Left ventricle myocardium inferior (tissue), 1 donor: ENCODE measurements at places on chromosomes 4 and X.

DNA sequence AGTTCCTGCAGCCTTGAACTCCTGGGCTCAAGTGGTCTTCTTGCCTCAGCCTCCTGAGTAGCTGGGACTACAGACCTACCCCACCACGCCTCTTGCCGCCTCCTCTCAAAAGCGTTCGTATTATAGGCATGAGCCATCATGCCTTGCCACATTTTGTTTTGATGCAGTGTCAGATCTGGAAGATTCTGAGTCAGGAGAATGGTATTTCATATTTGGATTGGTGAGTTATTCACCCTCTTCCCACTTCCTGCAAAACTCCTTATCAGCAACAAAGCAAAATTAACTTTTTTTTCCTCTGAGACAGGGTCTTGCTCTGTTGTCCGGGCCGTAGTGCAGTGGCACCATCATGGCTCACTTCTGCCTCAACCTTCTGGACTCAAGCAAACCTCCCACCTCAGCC is 29.6 kb downstream of the REST start:
- H3K4me3 ChIP-seq, result no peak overlapping the region
- no peak overlapping the region for H3K27ac ChIP-seq
- H3K36me3 ChIP-seq, result peaks cover 31% of the 10 kb centered on the region
- H3K27me3 ChIP-seq, result no peaks in the 10 kb centered on the region
- peaks cover 3% of the 10 kb centered on the region for H3K4me1 ChIP-seq

DNA sequence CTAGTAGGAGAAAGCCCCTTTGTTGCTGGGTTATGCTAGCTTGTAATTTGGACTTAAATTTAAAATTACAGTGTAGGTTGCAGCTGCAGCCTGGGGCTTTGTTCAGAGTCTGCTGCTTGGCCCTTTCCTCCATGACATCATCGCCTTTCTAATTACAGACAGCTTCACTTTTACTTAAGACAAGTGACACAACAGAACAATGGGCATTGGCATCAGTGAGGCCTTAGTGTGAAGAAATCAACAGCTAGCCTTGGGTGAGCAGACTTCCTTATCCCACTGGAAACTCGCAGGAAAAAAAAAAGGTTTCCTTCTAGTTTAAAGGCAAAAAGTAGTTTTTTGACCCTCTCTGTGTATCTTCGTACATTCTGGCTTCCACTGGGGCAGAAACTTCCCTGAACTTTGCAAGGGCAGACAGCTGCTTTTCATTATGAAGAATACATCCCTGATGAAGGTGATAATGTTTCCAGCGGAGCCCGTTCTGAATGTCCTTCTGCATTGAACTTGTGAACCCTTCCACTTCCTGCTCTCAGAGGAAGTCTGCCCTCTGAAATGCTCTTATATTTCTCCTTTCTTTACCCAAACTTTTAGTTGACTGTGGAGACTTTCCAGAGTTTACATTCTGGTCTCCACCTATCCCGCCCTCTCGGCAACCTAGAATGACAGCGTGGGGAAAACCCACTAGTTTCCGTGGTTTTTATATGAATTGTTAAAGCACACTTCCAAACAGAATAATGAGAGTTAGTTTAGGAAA is 123.2 kb upstream of the FAM9C start:
- no peaks in the 10 kb centered on the region for H3K27me3 ChIP-seq
- no peak overlapping the region for H3K4me3 ChIP-seq
- no peak for DNase-seq

DNA sequence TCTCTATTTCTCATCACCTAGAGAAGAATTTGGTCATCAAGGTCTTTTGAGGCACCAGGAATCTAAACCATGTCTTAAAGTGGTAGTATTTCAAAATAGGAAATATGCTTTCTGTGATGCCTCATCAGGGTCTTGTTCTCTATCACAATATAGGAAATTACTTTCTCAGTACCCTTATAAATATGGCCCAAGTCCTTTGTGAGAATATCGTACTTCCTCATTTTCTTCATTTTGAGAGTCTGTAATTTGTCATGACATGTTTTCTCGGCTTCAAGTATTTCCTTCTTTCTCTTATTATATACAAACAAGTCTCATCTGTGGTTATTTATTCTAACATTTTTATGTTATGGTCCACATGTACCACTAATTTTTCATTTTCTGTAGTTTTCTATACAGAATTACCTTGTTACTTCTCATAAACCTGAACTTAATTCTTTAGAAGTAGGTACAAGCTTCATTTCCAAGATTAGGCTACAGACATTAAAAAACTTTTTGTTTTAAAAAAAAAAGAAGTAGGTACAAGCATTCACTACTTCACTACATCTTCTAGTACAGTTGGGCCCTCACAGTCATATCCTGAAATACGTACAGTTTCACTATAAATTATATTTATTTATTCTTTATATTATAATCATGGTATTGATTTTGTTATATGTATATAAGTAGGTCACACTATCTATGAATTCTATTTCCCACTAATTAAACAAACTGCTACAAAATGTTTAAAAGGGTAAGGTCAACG is 54.4 kb downstream of the KLHL13 start:
- no peak overlapping the region for H3K27ac ChIP-seq
- DNase-seq, result no peak
- H3K4me3 ChIP-seq, result no peak overlapping the region
- no peaks in the 10 kb centered on the region for H3K4me1 ChIP-seq
- H3K36me3 ChIP-seq, result no peaks in the 10 kb centered on the region
- H3K27me3 ChIP-seq, result no peaks in the 10 kb centered on the region

DNA sequence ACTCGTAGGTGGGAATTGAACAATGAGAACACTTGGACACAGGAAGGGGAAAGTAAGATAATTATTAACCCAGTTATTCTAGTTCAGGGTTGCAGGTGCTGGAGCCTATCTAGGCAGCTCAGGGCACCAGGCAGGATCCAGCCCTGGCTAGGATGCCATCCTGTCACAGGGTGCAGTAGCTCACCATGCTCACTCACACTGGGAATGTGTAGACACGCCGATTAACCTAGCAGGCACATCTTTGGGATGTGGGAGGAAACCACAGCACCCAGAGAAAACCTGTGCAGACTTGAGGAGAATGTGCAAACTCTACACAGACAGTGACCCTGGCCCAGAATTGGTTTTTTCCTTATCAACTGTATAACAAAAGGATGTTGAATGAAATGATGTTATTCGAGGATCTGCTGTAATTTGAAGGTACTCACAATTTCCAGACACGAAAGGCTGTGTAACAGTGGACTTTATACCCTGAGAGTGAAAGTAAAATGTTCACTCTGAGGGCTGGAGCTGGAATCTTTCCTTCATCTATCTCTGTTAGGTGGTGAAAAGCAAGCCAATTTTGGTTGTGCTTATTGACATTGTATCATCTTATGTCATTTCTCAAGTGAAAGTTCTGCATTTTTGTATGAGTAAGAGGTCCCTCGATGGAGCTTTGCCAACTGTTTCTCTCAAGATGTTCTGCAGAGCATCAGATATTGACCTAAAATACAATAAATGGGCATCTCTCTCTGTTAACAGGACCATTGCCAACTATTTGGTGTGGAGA is 78.8 kb downstream of the PHEX start:
- H3K4me1 ChIP-seq, result no peaks in the 10 kb centered on the region
- DNase-seq, result no peak
- H3K27me3 ChIP-seq, result no peaks in the 10 kb centered on the region
- H3K4me3 ChIP-seq, result no peak overlapping the region
- no peak overlapping the region for H3K27ac ChIP-seq

DNA sequence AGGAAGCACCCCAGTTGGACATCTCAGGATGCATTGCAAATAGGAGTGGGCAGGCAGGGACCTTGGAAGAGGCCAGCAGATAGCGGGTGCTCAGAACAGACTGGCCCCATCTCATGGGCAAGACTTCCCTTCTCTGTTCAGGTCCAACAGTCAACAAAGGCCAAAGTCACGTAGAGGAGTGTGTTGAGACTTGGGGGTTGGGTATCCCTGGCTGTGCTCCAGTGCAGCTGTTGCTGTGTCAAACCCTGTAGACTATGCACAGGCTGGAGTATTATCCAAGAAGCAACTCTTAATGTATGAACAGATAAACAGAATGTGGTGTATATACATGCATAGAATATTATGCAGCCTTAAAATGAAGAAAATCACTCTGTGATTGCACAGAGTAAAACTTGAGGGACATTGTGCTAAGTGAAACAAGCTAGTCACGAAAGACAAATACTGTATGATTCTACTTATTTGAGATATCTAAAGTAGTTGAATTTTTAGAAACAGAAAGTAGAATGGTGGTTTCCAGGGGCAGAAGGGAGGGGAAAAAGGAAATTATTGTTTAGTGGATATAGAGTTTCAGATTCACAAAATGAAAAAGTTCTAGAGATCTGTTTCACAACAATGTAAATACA is 192.1 kb upstream of the LCORL start:
- no peak for DNase-seq
- no peaks in the 10 kb centered on the region for H3K36me3 ChIP-seq
- H3K27ac ChIP-seq, result no peak overlapping the region
- no peaks in the 10 kb centered on the region for H3K4me1 ChIP-seq
- H3K27me3 ChIP-seq, result no peaks in the 10 kb centered on the region
- H3K4me3 ChIP-seq, result no peak overlapping the region

DNA sequence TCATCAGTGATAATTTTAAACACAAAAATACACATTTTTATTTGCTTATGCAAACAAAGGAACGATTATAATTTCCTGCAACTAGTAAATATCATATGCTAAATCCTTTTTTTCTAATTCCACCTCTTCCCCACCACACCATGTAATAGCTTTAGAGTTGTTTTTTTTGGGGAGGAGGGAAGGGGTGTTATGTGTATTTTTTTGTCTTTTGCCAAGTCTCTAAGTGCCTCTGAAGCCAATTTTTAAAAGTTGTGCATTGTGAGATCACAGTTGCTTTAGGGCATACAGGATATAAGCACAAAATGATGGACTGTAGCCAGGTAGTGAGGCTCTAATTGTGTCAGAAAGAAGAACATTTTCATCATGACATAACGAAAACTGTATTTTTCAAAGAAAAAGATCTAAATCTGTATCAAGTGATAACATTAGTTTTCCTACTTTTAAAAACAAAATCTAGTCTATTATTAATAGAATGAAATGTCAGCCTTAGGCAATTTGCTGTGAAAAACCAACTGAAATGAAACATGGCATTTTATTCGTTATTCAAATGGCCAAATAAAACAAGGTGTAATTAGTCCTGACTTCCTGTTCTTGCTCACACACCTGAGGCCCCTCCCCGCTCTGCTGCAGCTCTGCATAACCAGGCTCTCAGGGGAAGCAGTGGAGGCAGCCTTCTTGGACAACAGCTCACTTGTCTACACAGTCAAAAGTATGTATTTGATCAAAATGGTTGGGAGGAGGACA is 157.4 kb downstream of the PALLD start:
- no peaks in the 10 kb centered on the region for H3K27me3 ChIP-seq
- H3K27ac ChIP-seq, result no peak overlapping the region
- no peaks in the 10 kb centered on the region for H3K36me3 ChIP-seq
- no peak for DNase-seq
- H3K4me3 ChIP-seq, result no peak overlapping the region

GRCh38 chrX:40646489-40647306 is 663 bp downstream of the CXorf38 start:
- H3K27ac ChIP-seq, result peak overlapping the region; percentile 87
- no peaks in the 10 kb centered on the region for H3K36me3 ChIP-seq

GRCh38 chrX:51459125-51459524 is 37.3 kb downstream of the NUDT11 start:
- no peak overlapping the region for H3K27ac ChIP-seq
- no peak for DNase-seq
- H3K36me3 ChIP-seq, result no peaks in the 10 kb centered on the region
- H3K27me3 ChIP-seq, result no peaks in the 10 kb centered on the region
- no peak overlapping the region for H3K4me3 ChIP-seq
- no peaks in the 10 kb centered on the region for H3K4me1 ChIP-seq

DNA sequence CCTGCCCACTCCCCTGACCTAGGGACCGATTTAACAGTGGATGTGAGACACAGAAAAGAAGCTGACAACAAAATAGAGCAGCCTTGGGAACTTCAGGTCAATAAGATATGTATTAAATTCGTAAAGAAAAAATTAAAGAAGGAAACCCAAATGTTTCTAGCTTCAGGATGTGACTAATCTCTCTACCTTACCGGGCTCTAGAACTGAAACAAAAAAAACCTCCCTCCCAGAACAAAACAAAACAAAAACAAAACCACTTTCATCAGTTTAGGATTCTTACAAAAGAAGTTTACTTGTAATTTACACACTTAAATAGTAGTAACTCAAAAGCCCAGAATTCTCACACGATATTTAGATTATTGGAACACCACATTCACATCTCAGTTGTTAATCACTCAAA is 185.8 kb upstream of the RPS6KA3 start:
- no peak overlapping the region for H3K27ac ChIP-seq
- DNase-seq, result no peak
- no peak overlapping the region for H3K4me3 ChIP-seq
- no peaks in the 10 kb centered on the region for H3K36me3 ChIP-seq

- H3K27ac ChIP-seq, result peak overlapping the region; percentile 73
- peaks cover 59% of the 10 kb centered on the region for H3K4me1 ChIP-seq
- DNase-seq, result no peak
- H3K36me3 ChIP-seq, result no peaks in the 10 kb centered on the region
- no peak overlapping the region for H3K4me3 ChIP-seq
Observed at GRCh38 chr4:147794314-147794680, 62.4 kb downstream of the ARHGAP10 start.

DNA sequence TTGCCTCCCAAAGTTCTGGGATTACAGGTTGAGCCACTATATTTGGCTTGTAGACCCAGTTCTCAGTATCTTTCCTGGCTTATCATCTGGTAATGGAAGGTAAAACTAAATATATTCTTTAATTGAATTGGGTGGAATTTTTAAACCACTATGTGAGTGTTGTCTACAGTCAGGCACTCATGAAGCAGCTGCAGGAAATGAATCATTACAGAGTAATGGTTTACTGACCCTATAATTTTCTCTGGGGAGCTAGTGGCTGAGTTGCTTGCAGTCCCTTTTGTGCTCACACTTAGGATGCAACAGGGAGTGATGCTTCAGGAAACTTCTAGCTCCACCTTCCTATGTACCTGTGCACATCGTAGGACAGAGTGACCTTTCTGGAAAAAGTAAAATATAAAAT is 4.1 kb upstream of the UGT2B7 start:
- no peaks in the 10 kb centered on the region for H3K27me3 ChIP-seq
- H3K4me3 ChIP-seq, result no peak overlapping the region
- no peak for DNase-seq
- H3K36me3 ChIP-seq, result no peaks in the 10 kb centered on the region

DNA sequence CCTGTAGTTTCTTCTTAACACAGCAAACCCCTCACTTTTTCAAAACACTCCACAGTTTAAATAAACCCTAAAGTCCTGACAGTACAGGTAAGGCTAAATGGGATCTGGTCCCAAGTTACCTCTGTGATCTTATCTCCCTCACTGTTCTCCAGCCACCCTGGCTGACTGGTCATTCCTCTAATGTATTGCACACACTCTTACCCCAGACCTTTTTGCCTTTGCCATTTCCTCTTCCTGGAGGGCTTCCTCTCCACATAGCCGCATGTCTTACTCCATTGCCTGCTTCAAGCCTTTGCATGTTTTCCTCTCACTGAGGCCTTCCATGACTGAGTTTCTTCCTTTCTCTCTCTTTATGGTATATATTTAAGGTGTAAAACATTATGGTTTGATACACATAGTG is 19.5 kb upstream of the ANXA3 start:
- no peak overlapping the region for H3K27ac ChIP-seq
- no peak overlapping the region for H3K4me3 ChIP-seq
- H3K27me3 ChIP-seq, result no peaks in the 10 kb centered on the region
- no peaks in the 10 kb centered on the region for H3K4me1 ChIP-seq
- H3K36me3 ChIP-seq, result no peaks in the 10 kb centered on the region
